ENCODE measurements at places on chromosomes 2 and 18. TPM values are rescaled to one million over a fixed set of nuclear protein-coding genes. Genes with fewer than 3 reads are reported as not detected.

- H3K36me3 ChIP-seq = no peaks in the 10 kb centered on the region
- no peak for DNase-seq
- H3K4me3 ChIP-seq = no peak overlapping the region
- H3K27me3 ChIP-seq = no peaks in the 10 kb centered on the region
- no peak overlapping the region for H3K27ac ChIP-seq
- H3K4me1 ChIP-seq = no peaks in the 10 kb centered on the region
Measured at GRCh38 chr2:176959614-176960013, 253.0 kb upstream of the HNRNPA3 start.

DNA sequence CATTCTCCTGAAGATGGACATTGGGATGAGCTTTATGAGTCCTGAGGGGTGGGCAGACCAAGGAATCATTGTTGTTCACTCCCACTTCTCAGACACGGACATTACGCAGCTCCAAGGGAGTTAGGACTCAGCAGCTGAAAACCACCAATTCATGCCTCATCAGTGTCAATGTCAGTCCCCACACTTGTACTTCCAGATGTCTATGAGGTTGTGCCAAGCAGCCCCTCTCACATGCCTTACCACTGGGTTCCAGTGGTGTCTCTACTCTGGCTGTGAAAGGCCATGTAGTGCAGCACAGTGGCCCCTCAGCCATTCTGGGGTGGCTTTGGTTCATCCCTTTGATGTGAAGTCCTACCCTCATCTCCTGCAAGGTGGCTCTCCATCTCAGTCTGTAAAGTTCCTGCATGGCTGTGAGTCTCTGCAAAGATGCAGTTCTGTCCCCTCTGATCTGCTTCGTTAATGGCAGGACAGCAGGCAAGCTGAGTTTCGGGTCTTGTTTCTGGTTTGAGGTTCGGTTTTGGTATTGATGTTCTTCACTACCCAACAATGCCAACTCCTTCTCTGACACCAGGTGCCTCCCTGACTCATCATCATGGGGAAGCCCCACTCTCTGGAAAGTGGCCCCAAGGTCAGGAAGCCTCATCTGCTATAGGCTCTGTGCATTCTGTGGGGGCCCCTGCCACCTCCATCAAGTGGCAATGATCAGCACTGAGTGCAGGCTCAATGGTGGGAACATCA lies 14.0 kb upstream of the COL6A3 start:
- no peak overlapping the region for H3K27ac ChIP-seq
- H3K4me3 ChIP-seq = no peak overlapping the region
- H3K4me1 ChIP-seq = peaks cover 9% of the 10 kb centered on the region
- H3K36me3 ChIP-seq = no peaks in the 10 kb centered on the region
- H3K27me3 ChIP-seq = no peaks in the 10 kb centered on the region
- DNase-seq = no peak

GRCh38 chr2:204453730-204454167 lies 91.5 kb upstream of the PARD3B start:
- peak; percentile 84 for DNase-seq
- H3K27ac ChIP-seq = peak overlapping the region; percentile 45
- H3K4me3 ChIP-seq = no peak overlapping the region
- H3K36me3 ChIP-seq = no peaks in the 10 kb centered on the region
- H3K4me1 ChIP-seq = peaks cover 13% of the 10 kb centered on the region

GRCh38 chr18:13543811-13544732 lies 182.3 kb downstream of the FAM210A start:
- no peak overlapping the region for H3K27ac ChIP-seq
- H3K4me1 ChIP-seq = peaks cover 44% of the 10 kb centered on the region
- H3K27me3 ChIP-seq = no peaks in the 10 kb centered on the region

- no peaks in the 10 kb centered on the region for H3K27me3 ChIP-seq
- no peak overlapping the region for H3K27ac ChIP-seq
- H3K4me3 ChIP-seq = no peak overlapping the region
- no peaks in the 10 kb centered on the region for H3K36me3 ChIP-seq
- DNase-seq = no peak
- no peaks in the 10 kb centered on the region for H3K4me1 ChIP-seq
Measured at GRCh38 chr2:173280853-173281252, 73.8 kb upstream of the CDCA7 start.

GPR17 gene
- total RNA-seq = not detected

GRCh38 chr2:231160701-231161100 lies 35.9 kb upstream of the HTR2B start:
- DNase-seq = no peak
- H3K4me3 ChIP-seq = no peak overlapping the region
- peaks cover under 1% of the 10 kb centered on the region for H3K36me3 ChIP-seq

- H3K27me3 ChIP-seq = no peaks in the 10 kb centered on the region
- H3K27ac ChIP-seq = peak overlapping the region; percentile 58
- peaks cover 67% of the 10 kb centered on the region for H3K4me1 ChIP-seq
- H3K36me3 ChIP-seq = no peaks in the 10 kb centered on the region
- DNase-seq = no peak
Measured at GRCh38 chr2:105877945-105878344, 133.2 kb downstream of the NCK2 start.

PLEKHH2 gene
- 15.3 TPM for total RNA-seq

DNA sequence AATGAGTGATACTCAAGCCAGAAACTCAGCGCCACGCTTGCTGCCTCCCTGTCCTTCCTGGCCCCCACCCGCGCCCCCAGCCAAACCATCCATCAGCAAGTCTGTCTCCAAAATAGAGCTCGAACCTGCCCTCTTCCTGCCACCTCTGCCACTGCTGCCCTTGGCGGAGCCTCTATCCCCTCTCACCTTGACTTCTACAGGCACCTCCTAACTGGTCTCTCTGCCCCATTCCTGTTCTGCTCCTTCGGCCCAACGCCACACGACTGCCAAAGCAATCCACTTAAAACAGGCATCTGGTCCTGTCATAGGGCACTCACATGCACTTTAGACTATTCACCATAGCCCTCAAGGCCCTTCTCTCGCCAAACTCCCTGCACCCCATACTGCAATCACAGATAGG lies 210.3 kb upstream of the SMAD2 start:
- no peak overlapping the region for H3K4me3 ChIP-seq
- H3K4me1 ChIP-seq = peaks cover 57% of the 10 kb centered on the region
- DNase-seq = peak; percentile 80
- no peaks in the 10 kb centered on the region for H3K27me3 ChIP-seq
- H3K36me3 ChIP-seq = no peaks in the 10 kb centered on the region

DNA sequence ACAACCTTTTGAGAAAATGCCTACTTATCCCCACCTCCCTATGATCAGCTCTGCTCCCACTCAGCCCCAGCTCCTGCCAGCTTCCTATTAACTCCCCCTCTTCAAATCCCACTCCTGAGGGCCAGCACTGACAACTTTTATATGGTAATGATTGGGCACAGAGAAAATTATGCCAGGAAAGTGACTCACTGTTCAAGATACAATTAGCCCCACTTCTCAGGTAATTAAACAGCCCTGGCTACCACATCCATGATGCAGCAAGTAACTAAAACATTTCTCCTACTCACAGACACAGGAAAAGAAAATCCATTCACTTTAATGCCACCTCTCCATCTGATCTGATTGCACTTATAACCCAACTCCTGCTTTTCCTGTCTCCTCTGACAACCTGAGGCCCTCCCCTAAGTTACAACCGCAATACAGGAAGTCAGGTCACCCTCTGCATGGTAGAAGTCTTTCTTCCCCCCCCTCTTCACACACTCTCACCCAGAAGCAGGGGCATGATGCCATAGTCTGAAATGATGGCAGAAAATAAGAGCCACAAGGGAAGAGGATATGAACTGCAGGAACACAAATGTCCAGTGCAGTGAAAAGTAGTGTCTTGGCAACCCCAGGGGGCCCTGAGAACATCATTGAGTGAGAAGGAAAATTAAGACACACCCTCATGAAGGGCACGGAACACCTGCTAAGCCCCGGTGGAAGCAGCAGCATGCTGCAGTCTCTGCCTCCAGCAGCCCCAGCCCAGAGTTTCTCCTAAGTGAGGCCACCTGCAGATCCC lies 54.4 kb downstream of the STK39 start:
- H3K36me3 ChIP-seq = no peaks in the 10 kb centered on the region
- peaks cover 8% of the 10 kb centered on the region for H3K4me1 ChIP-seq
- no peak for DNase-seq
